ENCODE measurements at places on chromosomes 7 and 10. TPM values are rescaled to one million over a fixed set of nuclear protein-coding genes. Genes with fewer than 3 reads are reported as not detected.
A peak's percentile ranks its signal among the peaks of the same experiment; 100 is the strongest.

- DNase-seq = no peak
Observed at GRCh38 chr7:142860968-142861367, 6.1 kb downstream of the EPHB6 start.

DNA sequence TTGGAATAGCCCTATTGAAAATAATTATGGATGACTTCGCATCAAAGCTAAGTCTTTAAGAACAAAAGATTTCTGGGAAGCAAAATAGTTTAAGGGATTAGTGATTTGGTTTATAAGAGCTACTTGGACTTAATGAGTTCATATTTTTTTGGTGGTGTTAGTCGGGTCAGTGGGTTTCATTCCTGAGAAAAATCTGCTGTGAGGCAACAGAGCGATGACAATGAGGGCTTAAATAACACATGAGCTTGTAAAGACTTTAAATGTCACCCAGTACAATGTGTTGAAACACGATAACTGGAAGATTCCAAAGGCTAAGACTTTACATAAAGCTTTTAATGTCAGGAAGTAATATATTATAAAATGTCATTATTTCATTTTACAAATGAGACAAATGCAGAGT is 178.8 kb downstream of the ARL4A start:
- no peak for DNase-seq

DNA sequence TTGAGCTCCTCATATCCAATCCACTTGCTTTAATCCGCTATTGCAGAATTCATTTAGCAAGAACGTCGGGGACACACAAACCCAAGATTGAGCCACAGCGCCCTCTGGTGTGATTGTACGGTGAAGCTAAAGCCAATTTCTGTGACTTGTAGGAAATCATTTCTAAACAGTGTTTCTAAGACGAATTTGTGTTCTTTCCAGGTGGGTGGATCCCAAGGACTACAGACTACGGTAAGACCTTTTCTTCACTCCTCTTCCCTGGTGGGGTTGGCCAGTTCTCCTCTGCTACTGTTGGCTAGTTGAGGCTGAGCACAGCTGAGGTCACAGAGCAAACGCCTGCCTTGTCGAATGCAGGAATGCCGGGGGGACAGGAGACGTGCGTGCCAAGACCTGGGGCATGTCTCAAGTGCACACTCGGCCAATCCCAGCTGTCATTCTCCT is 5.2 kb downstream of the DMBT1 start:
- peak; percentile 83 for DNase-seq

DNA sequence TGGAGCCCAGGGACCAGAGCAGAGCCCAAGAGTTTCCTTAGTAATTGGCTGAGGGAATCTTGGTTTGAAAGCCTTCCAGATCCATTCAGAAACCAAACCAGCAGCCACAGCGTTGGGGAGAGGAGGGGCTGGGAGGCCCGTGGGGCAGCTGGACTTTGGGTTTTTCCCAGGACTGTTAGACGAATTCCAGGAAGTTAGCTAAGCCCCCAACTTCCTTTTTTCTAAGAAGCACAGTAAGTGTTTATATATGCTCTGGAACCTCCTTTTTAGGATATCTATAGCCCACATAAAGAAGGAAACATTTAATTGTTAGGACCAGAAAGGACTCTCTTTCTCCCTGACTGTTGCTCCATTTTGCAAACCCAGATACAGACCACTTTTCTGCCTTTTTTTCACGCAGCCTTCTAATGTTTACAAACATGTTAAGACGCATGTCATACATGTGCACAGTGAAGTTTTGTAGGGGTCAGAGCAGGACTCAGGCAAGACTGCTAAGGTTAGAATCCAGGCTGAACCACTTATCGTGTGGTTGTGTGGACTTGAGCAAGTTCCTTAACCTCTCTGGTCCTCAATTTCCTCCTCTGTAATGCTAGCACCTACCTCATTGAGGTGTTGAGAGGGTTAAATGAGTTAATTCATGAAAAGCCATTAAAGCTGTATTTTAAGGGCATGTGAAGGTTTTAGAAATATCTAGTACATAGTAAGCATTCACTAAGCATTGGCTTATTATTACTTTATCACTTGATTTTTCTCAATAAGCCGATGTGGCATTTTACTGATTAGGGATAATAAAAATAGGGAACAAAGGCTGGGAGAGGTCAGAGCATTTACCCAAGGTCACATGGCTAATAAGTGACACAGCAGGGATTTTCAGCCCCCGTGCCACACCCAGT is 42.4 kb downstream of the TBATA start:
- DNase-seq = peak; percentile 18

SSMEM1 gene
- not detected for total RNA-seq

ZCCHC24 gene
- total RNA-seq = 14.0 TPM

LZTS2 gene
- total RNA-seq = 29.7 TPM

OR2A42 gene
- total RNA-seq = not detected

All from body of pancreas (tissue), 4 donors.